Natural killer cell treated with Interleukin-12 subunit alpha and Interleukin-12 subunit beta and Interleukin-15 and Interleukin-18, amount 100 ng/mL, for 72 hours (primary cell): ENCODE measurements at places on chromosomes 12 and 14. TPM values are rescaled to one million over a fixed set of nuclear protein-coding genes. Genes with fewer than 3 reads are reported as not detected.

The TMPRSS12 gene
- not detected for total RNA-seq

The LGR5 gene
- not detected for total RNA-seq

The CCND2 gene
- total RNA-seq, result 942 TPM

The KRT71 gene
- total RNA-seq, result not detected

DNA sequence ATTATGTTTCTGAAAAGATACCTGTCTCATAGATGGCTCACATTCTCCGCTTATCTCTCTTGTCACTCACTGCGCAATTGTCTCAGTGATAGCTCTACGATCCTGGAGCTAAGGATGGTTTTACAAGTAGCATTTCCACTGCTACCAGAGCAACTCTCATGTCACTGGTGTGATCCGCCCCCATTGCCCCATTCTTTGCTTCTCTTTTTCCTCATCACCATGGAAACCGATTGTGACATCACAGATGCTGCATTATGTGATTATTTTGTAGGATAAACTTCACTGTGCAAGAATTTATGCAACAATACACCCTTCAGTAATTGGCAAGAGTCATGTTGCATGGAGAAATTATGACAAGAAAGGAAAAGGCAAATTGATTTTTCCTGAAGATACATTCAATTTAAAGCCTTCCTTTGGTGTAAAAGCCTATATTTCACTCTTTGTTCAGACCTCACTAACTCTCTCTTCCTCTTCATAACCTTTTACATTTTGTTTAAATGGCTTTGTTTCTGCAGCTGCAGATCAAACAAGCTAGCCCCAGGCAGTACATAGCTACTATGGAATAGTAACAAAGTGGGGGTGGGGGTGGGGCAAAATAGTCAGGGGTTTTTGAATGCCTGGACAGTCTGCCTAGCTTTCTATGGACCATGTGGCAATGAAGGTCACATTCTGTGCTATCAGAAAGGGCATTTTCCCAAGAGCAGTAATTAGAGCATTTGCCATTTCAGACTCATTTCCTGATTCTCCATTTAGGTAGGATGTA is 539.8 kb downstream of the NRXN3 start:
- H3K27me3 ChIP-seq, result no peaks in the 10 kb centered on the region
- H3K27ac ChIP-seq, result no peak overlapping the region
- H3K4me3 ChIP-seq, result no peak overlapping the region
- no peak for DNase-seq

GRCh38 chr12:125029761-125030358 is 35.4 kb upstream of the AACS start:
- H3K27ac ChIP-seq, result no peak overlapping the region
- no peak overlapping the region for H3K4me3 ChIP-seq
- no peaks in the 10 kb centered on the region for H3K4me1 ChIP-seq
- DNase-seq, result no peak
- no peaks in the 10 kb centered on the region for H3K36me3 ChIP-seq
- no peaks in the 10 kb centered on the region for H3K27me3 ChIP-seq

- H3K27me3 ChIP-seq, result peaks cover 51% of the 10 kb centered on the region
- peaks cover 7% of the 10 kb centered on the region for H3K4me1 ChIP-seq
- DNase-seq, result no peak
- H3K4me3 ChIP-seq, result peak overlapping the region; percentile 32
These were observed 1.4 kb downstream of the PTHLH start for GRCh38 chr12:27971121-27971489.

DNA sequence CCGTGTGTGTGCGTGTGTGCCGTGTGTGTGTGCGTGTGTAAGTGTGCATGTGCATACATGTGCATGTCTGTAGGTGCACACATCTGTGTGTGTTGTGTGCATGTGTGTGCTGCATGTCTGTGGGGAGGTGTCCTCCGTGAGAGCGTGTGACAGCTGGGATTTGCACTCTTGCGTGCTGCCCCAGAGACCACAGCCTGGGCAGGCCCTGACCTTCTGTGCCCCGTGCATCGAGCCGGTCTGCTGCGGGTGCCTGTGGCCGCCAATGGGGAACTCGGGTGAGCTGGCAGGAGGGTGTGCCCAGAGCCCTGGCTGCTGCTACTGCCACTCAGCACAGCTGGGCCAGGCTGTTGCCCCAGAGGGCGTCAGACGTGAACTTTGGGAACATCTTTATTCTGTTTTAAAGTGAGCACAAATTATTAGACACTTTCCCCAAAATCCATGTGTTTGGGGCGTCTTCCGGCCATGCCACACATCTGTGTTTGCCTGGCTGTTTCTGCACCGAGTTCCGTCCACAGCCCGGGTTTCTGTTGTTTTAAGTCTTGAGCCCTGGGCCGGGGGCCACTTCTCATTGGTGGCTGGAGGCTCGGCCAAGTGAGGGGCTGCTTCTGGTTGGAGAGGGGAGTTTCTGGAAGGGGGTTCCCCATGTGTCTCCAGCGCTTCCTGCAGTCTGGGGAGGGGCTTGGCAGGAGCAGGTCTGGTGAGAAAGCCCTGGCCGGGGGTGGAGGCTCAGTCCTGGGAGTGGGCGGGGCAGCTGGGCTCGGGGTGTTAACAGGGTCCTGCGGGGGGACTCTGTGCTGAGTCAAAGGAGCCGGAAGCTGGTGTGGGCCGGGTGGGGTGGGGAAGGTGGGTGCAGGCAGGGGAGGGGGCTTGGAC is 7.6 kb downstream of the CEP170B start:
- H3K4me1 ChIP-seq, result peaks cover 7% of the 10 kb centered on the region
- no peak overlapping the region for H3K4me3 ChIP-seq
- no peak for DNase-seq
- H3K27me3 ChIP-seq, result peaks cover 6% of the 10 kb centered on the region
- no peak overlapping the region for H3K27ac ChIP-seq

DNA sequence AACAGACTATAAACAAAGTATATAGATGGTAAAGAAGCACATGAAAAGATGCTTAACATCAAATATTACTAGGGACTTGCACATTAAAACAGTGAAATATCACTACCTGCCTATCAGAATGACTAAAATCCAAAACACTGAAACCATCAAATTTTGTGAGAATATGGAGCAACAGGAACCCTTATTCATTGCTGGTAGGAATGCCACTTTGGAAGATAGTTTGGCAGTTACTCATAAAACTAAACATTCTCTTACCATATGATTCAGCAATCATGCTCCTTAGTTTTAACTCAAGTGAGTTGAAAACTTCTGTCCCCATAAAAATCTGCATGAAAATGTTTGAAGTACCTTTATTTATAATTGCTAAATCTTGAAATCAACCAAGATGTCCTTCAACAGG is 297.6 kb downstream of the DAD1 start:
- peaks cover 8% of the 10 kb centered on the region for H3K27me3 ChIP-seq
- H3K36me3 ChIP-seq, result no peaks in the 10 kb centered on the region
- no peak for DNase-seq
- H3K4me1 ChIP-seq, result no peaks in the 10 kb centered on the region
- no peak overlapping the region for H3K27ac ChIP-seq

GRCh38 chr14:104403421-104404220 is 175.9 kb upstream of the C14orf180 start:
- no peak overlapping the region for H3K27ac ChIP-seq
- no peak overlapping the region for H3K4me3 ChIP-seq
- no peak for DNase-seq
- H3K36me3 ChIP-seq, result peaks cover 9% of the 10 kb centered on the region

The BDKRB2 gene
- not detected for total RNA-seq

The SAV1 gene
- 7.5 TPM for total RNA-seq

DNA sequence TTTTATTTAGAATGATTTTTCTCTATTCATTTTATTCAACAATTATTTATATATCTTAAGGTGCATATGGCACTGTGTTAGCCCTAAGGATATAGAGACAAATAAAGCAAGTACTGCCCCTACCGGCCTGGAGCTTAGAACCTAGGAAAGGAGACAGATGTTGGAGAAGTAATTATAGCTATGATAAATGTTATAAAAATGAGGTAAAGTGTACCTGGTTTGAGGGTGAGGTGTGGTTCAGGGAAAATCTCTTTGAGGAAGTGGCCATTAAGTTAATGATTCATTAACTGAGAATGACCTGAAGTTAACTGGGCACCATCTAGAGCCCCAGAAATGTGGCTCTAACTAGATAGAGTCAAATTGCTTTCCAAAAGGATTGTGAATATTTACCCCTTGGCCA is 31.9 kb downstream of the CDKL1 start:
- peaks cover 46% of the 10 kb centered on the region for H3K4me1 ChIP-seq
- no peak overlapping the region for H3K27ac ChIP-seq
- DNase-seq, result no peak
- no peaks in the 10 kb centered on the region for H3K27me3 ChIP-seq

The WSB2 gene
- 52.3 TPM for total RNA-seq

The FAM161B gene
- total RNA-seq, result 3.8 TPM

The FIGNL2 gene
- 0.40 TPM for total RNA-seq

- H3K4me1 ChIP-seq, result no peaks in the 10 kb centered on the region
- H3K27ac ChIP-seq, result no peak overlapping the region
- no peaks in the 10 kb centered on the region for H3K27me3 ChIP-seq
- DNase-seq, result no peak
- H3K36me3 ChIP-seq, result no peaks in the 10 kb centered on the region
These were observed 105.3 kb downstream of the PRKD1 start for GRCh38 chr14:29822430-29822709.

- DNase-seq, result no peak
- peaks cover 3% of the 10 kb centered on the region for H3K36me3 ChIP-seq
- H3K27ac ChIP-seq, result no peak overlapping the region
- peaks cover 6% of the 10 kb centered on the region for H3K27me3 ChIP-seq
These were observed 192.9 kb downstream of the C12orf75 start for GRCh38 chr12:105523164-105524057.

The OR6C2 gene
- not detected for total RNA-seq

DNA sequence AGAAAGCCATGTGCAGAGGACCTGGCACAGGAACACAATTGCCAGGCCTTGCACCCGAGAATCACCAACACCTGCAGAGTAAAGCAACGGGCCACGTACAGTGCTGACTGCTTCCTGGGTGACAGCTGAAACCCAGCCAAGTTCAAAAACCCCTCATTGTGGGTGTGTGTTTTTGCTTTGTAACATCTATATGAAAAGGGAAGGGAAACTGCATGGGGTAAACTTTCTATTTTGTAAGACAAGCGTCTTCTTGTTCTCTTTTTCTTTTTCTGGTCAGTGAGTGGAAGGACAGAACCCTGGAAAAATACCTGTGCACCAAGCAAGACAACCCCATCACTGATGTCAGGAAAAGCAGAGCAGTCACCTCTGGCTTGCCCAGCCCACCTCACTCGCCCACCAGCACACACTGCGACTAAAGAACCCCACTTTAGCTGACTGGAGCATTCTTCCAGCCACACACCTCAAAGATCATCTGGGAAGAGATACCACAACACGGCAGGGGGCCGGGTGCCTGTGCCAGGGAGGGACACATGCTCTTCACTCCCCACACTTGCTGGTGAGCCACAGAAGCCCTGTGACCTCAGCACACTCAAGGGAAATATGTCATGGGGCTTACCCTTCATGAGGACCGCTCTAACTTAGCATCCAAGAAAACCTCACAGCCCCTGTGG is 172.3 kb downstream of the NDUFA12 start:
- H3K4me1 ChIP-seq, result peaks cover 11% of the 10 kb centered on the region
- H3K36me3 ChIP-seq, result no peaks in the 10 kb centered on the region
- peak overlapping the region; percentile 56 for H3K27ac ChIP-seq
- no peak for DNase-seq
